ENCODE measurements at places on chromosomes 2 and 18. TPM values are rescaled to one million over a fixed set of nuclear protein-coding genes. Genes with fewer than 3 reads are reported as not detected.

Gene TLX2
- not detected for total RNA-seq

DNA sequence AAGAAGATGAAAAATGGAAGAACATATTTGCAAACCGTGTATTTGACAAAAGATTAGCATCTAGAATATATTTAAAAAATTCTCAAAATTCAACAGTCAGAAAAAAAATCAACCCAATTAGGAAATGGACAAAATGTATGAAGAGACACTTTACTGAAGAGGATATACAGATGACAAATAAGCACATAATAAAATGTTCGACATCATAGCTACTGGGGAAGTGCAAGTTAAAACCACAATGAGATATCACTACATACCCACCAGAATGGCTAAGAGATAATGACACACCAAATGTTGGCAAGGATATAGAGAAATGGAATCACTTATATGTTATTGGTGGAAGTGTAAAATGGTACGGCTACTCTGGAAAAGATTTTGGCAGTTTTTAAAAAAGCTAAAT is 11.7 kb upstream of the NUP35 start:
- DNase-seq: no peak

GRCh38 chr2:58688813-58689212 is 447.7 kb upstream of the FANCL start:
- no peak for DNase-seq

- no peak for DNase-seq
These were observed 225.8 kb downstream of the ALPK2 start for GRCh38 chr18:58402951-58403702.

Gene PTCD3
- 63.9 TPM for total RNA-seq

GRCh38 chr2:105635564-105635963 is 109.1 kb upstream of the NCK2 start:
- no peak for DNase-seq

- DNase-seq: no peak
These were observed 130.4 kb upstream of the PELI1 start for GRCh38 chr2:64274399-64275173.

DNA sequence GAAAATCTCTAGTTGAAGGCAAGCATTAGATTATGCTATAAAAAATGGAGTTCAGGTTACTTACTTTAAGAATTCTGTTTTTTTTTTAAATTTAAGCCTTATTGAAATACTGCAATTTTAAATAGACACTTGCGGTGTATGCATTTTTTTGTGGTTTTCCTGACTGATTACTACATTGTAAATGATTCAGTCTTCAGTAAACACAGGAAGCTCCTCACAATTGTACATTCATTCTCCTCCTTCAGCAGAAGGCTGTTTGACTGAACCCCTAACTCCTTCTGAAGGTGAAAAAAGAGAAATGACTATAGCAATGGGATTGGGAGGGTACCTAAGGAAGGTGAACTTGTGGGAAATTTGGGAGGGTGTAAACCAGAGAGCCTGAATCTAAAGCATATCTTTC is 136.1 kb downstream of the GCA start:
- DNase-seq: no peak
